Natural killer cell (primary cell): ENCODE measurements at places on chromosomes 1 and 21.

DNA sequence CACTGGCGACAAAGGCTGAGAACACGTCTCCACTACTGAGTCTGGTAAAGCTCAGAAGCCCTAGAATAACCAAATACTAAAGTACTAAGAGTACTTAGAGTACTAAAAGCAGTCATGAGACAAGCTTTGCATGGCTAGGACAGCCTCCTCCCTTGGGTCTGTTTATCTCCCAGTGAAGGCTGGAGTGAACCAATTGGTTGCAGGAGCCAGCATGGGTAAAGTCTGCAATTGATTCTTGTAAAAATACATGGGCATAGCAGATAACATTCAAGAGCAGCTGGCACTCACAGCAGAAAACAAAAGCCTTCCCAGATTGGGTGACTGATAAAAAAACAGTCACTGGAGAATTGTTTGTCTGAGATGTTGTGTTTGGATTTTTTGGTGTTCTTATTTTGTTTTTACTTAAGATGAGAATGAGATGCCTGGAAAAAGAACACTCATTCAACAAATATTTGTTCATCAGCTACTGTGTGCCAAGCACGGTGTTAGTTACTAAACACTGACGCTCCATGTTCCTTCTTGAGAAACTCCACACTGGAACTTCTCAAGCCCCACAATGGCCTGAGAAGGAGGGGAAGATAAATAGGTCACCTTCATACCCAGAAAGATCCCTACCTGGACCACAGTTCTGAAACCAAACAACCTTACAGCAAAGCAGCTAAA is 3.7 kb downstream of the IRF6 start:
- DNase-seq = no peak

DNA sequence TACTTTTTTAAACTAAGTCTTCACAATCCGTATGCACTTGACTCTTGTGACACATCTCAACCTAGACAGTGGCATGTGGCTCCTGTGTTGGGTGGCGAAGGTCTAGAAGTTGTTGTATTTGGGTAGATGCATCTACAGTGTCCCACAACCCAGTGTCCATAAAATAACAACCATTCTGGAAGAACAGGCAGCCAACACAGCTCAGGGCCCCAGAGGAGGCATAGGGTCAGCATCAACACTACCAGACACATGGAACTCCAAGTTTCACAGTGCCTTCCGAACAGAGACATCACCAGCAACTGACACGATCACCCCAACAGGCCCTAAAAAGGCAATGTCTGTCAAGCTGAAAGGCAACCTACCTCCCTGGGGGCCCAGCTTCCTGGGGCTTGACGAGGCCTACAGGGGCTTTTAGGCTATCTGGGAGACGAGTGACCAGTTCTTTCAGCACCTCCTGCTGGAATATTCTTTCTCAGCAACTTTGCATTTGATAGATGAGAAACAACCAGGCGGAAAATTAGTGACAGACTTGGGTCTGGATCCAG is 5.6 kb downstream of the SH3BP5L start:
- no peak for DNase-seq

DNA sequence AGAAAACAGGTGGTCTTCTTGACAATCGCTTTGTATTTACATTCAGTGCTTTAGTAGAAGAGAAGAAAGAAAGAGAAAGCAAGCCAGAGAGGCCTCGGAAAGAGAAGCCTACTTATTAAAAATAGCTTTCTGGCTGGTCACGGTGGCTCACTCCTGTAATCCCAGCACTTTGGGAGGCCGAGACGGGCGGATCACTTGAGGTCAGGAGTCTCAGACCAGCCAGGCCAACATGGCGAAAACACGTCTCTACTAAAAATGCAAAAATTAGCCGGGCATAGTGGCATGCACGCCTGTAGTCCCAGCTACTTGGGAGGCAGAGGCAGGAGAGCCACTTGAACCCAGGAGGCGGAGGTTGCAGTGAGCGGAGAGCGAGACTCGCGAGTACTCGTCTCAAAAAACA is 1.8 kb upstream of the SLC19A2 start:
- no peak for DNase-seq

- DNase-seq = no peak
These were observed 16.3 kb downstream of the PAX7 start for GRCh38 chr1:18646786-18647410.

- no peak for DNase-seq
These were observed 4.2 kb upstream of the SHISAL2A start for GRCh38 chr1:52628614-52629324.

DNA sequence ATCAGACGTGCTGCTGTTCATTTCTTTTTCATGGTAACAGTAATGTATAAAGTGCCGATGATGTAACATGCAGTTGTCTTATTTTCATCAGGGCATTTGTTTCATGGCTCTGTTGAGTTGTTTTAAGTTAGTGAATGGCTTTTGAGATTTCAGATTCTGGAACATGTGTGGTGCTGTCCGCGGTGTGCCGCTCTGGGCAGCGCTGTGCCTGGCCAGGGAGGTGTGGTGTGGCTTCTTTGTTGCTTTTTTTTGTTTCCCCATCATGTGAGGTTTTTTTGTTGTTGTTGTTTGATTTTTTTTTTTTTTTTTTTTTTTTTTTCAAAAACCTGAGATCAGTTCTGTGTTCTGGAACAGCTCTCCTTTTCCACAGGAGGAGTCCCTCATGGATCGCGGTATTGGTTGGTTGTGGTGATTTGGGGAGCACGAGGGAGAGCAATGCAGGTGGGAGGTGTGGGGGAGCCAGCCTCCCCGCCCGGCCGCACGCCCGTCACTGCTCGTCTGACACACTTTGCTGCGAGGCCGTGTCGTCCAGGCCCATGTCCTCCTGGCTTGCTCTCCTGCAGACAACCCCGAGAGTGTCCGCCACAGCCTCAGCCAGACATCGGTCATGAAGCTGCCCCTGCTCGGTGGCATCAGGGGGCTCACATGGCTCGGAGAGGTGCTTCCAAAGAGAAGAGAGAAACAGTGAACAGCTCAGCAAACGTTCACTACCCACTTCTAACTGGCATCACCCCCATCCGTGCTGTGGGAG is 33.6 kb downstream of the NTPCR start:
- no peak for DNase-seq

GRCh38 chr1:9038881-9039760 is 12.9 kb upstream of the SLC2A7 start:
- DNase-seq = no peak

GRCh38 chr1:150429805-150430204 is 57.4 kb upstream of the TARS2 start:
- peak; percentile 43 for DNase-seq

GRCh38 chr1:197783510-197783948 is 8.2 kb upstream of the DENND1B start:
- no peak for DNase-seq

GRCh38 chr1:110645821-110646735 is 28.7 kb downstream of the KCNA3 start:
- no peak for DNase-seq
